Activated T-helper 17 cell treated with anti-CD3 and anti-CD28 coated beads, Interleukin-2, amount 50 U/mL, for 72 hours (primary cell): ENCODE measurements at places on chromosomes 2 and 18.

DNA sequence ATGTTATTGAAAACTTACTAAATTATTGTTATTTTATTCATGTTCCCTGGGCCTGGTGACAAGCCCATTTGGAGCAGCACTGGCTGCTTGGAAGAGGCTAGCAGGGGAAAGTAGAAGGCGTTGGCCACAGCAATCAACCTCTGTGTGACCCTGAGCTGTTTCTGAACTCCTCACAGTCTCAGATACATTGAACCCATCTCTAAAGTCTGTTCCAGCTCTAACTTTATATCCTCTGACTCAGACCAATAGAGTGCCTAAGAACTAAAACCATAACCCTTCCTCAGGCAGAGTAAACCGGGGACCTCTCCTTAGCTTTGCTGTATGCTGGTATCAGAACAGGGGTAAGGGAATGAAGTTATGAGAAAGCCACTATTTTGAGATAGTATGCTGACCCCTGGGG, 96.4 kb upstream of the NOL4 start:
- no peak for ATAC-seq

GRCh38 chr2:78065366-78065765, 543.2 kb upstream of the LRRTM4 start:
- no peak for ATAC-seq

- ATAC-seq, result no peak
Observed at GRCh38 chr18:2412996-2413751, 158.1 kb downstream of the METTL4 start.

- ATAC-seq, result no peak
Observed at GRCh38 chr2:39468579-39469451, 31.7 kb upstream of the MAP4K3 start.

DNA sequence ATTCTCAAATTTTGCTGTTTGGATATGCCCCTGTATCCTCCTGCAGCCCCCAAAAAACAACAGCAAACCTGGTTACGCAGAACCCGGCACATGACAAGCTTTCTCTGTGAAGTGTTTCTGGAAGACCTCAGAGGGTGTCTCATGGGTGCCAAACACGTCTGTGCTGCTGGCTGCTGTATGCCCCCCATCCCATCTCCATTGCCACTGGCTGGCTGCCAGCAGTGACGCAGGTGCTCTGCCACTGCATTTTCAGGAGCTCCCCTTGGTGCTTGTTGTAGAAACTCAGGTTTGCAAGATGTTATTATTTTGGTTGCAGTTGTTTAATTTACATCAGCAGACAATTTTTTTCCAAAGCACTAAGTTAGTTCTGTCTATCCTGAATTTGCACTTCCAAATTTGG, 166.4 kb upstream of the FANCL start:
- ATAC-seq, result no peak

GRCh38 chr2:68190991-68191731, 33.5 kb downstream of the PNO1 start:
- peak; percentile 95 for ATAC-seq

GRCh38 chr2:70984576-70985282, 6.3 kb downstream of the ANKRD53 start:
- peak; percentile 99 for ATAC-seq

DNA sequence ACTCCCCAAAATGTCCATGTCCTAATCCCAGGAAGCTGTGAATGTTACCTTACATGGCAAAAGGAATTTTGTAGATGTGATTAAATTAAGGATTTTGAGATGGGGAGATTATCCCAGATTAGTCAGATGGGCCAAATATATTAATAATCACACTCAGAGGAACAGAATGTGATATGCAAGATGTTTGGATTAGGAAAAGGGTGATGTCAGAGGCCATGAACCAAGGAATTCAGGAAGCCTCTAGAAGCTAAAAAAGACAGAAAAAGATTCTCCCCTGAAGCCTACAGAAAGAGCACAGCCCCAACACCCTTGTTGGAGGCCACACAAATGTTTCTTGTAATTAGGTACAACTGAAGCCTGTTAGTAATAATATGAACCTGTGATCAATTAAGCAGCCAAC, 13.1 kb downstream of the TMEM131 start:
- ATAC-seq, result no peak

DNA sequence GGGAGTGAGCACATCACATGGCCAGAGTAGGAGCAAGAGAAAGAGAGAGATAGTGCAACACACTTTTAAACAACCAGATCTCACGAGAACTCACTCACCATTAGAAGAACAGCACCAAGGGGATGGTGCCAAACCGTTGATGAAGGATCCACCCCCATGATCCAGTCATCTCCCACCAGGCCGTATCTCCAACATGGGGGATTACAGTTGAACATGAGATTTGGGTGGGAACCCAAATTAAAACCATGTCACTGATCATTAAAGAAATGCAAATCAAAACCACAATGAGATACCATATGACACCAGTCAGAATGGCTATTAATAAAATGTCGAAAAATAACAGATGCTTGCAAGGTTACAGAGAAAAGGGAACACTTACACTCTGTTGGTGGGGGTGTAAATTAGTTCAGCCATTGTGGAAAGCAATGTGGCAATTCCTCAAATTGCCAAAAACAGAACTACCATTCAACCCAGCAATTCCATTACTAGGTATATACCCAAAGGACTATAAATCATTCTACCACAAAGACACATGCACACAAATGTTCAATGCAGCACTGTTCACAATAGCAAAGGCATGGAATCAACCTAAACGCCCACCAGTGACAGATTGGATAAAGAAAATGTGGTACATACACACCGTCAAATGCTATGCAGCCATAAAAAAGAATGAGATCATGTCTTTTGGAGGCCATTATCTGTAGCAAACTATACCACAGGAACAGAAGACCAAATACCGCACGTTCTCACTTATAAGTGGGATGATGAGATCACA, 137.1 kb downstream of the COL6A3 start:
- no peak for ATAC-seq

GRCh38 chr2:217790681-217791392, 212.0 kb downstream of the TNS1 start:
- peak; percentile 71 for ATAC-seq

- ATAC-seq, result no peak
Observed at GRCh38 chr2:61898810-61899209, 6.7 kb upstream of the COMMD1 start.

DNA sequence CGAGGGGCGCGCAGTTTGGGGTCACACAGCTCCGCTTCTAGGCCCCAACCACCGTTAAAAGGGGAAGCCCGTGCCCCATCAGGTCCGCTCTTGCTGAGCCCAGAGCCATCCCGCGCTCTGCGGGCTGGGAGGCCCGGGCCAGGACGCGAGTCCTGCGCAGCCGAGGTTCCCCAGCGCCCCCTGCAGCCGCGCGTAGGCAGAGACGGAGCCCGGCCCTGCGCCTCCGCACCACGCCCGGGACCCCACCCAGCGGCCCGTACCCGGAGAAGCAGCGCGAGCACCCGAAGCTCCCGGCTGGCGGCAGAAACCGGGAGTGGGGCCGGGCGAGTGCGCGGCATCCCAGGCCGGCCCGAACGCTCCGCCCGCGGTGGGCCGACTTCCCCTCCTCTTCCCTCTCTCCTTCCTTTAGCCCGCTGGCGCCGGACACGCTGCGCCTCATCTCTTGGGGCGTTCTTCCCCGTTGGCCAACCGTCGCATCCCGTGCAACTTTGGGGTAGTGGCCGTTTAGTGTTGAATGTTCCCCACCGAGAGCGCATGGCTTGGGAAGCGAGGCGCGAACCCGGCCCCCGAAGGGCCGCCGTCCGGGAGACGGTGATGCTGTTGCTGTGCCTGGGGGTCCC, at the start of gene ITGA4:
Gene ITGA4, plus strand, starts transcription at position 266 of the 620 bp plus-strand sequence. Its CDS starts 269 bp downstream, at position 535.
- ATAC-seq, result peak; percentile 81

- no peak for ATAC-seq
Observed at GRCh38 chr2:162926501-162926900, 87.9 kb upstream of the KCNH7 start.

- no peak for ATAC-seq
Observed at GRCh38 chr2:224569654-224570053, 15.5 kb downstream of the CUL3 start.
